ENCODE measurements at places on chromosomes 5 and 9.

GRCh38 chr9:18228101-18228500, 245.9 kb upstream of the ADAMTSL1 start:
- no peak for DNase-seq

- DNase-seq: no peak
Measured at GRCh38 chr5:146645342-146645741, 129.4 kb upstream of the GPR151 start.

DNA sequence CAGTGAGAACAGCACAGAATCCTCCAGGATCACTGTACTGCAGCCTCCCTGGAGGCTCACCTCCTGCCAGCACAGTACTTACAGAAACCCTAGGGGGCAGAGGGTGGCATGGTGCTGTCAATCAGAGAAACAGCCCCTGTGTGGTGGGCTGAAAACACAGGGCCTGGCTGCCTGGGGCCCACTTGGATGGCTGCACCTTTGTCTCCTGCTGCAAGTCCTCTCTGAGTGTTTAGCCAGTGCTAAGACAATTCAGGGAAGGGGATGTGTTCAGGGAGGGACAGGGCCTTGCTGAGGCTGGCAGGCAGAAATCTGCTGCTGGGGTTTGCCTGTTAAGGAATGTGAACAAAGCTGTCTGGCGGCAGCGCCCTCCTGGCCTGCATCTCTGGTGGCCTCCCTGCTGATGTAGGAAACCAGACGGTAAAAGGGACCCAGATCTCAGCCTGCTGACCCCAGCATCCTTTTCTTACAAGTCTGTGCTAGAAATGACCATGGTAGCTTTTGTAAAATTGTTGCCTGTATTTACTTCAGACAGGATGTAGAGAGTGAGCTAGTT, 39.5 kb downstream of the PRRC2B start:
- peak; percentile 40 for DNase-seq

GRCh38 chr5:157387683-157388093, 72.3 kb upstream of the NIPAL4 start:
- peak; percentile 86 for DNase-seq

- DNase-seq: no peak
Measured at GRCh38 chr5:40271476-40271875, 408.2 kb upstream of the PTGER4 start.

GRCh38 chr5:99795031-99795430, 740.1 kb upstream of the FAM174A start:
- DNase-seq: no peak

DNA sequence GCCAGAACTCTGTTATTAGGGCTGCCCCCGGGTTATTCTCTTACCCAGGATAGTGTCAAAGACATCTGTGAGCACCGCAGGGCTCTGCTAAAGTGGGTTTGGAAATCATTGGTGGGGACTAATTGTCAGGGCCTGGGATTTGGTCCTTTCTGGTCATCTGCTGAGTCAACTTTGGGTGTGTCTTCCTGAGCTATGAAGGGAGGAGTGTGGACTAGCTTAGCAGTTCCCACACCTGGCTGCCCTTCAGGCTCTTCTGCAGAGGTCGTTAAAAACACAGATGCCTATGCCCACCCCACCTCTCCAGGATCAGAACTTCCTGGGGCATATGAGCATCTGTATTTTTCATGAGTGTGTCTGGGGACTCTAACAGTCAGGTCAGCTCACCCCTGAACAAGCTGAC, 352.2 kb downstream of the SLIT3 start:
- DNase-seq: no peak

DNA sequence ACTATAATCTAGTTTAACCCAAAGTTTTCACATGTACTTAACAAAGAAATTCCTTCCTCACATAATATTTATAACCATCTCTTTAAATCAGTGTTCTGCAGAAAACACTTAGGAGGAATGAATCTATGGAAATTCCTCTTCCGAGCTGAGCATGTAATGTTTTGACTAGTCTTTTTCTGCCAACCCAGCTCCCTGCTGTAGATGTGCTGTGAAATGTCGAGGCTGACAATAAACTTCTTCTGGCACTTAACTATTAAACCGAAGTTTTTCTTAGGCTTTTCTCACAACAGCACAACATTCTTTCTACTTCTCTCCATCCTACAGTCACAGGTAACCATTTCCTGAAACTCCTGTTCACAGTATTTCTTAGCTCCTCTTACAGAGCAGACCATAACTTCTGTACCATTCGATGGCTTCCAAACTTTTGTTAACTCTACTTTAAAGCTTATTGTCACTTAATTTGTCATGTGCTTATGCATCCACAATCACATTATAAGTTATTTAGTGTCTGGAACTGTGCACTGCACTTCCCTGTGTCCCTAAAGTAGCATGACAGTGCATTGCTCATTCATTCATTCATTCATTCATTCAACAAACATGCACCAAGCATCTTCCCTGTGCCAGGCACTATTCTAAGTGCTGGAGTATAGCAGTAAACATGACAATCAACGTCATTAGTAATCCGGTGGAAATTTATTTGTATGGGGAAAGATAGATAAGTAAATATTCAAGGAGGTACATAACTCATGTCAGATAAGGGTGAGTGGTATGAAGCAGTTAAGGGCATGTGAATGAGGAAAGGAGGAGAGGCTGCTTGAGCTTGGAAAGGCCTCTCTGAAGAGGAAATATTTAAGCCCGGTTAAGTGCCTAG, 54.6 kb downstream of the TSSK1B start:
- DNase-seq: no peak

GRCh38 chr5:140104100-140104499, 9.8 kb upstream of the PURA start:
- no peak for DNase-seq
